ENCODE measurements at places on chromosomes 11 and 22. TPM values are rescaled to one million over a fixed set of nuclear protein-coding genes. Genes with fewer than 3 reads are reported as not detected.

DNA sequence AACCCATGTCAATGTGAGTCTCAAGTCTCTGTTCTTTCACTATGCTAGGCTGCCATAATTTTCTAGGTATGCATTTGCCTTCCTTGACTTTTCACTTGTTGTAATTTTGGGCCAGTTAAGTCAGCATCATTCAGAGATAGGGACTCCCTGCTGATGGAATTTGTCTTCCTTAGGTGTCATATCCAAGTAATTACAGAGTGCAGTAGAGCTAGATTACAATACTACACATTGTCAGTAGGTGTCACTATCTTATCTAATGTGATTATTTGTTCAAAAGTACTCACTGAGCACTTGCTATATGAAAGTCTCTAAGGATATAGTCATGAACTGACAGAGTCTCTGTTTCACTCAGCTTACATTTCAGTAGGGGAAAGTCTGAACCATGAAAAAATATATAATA is 25.0 kb upstream of the SYN3 start:
- no peak for DNase-seq

DNA sequence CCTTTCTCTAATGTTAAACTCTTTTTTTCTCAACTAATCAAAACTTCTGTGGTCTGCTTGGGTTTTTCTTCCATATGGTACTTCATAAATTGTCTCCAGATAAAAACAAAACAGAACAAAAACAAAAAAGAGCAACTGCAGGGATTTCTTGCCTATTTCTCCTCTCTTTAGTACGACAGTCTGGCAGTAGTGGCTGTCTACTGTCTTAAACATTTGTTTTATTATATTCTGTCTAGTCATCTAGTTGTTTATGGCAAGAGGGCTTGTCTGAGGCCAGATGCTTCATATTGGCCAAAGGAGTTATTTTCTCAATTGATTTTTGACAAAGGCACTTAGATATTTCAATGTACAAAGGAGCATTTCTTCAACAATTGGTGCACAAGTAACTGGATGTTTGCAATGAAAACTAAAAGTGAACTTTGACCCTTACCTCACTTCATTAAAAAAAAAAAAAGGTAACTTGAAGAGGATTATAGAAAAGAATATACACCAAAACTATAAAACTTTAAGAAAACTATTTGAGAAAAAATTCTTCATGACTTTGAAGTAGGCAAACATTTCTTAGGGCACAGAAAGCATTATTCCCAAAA is 404.2 kb downstream of the LUZP2 start:
- DNase-seq, result no peak

GRCh38 chr11:114794048-114794684 is 115.8 kb downstream of the NXPE2 start:
- DNase-seq, result no peak

- no peak for DNase-seq
These were observed 26.4 kb downstream of the APOL3 start for GRCh38 chr22:36134182-36134581.

DNA sequence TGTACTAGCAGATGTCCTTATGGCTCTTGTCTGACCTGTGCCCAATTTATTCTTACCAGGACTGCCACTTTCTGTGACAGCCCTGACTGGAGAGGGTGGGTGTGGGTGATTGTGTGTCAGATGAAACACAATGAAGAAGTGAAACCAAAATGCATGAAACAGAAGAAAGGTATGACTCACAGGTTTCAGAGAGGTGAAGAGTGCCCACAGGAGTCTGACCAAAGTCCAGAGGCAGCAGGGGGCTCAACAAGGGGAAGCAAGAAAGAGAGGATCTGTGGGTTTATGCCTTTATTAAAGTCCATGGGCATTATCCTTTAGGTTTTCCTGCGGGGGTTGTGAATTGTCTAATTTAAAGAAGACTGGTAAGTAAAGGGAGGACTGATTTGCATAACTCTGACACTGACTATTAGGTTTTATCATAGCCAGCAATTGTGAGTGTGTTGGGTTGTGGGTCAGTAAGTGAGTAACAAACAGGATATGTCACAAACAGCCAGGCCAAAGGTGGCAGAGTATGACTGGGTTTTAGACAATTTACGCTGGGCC is 3.9 kb upstream of the OR4C6 start:
- no peak for DNase-seq

Gene HBG2
- polyA plus RNA-seq, result not detected

Gene OR2AG1
- polyA plus RNA-seq, result not detected

Gene GGT1
- polyA plus RNA-seq, result 2.0 TPM
